ENCODE measurements at places on chromosomes 3 and 15.

DNA sequence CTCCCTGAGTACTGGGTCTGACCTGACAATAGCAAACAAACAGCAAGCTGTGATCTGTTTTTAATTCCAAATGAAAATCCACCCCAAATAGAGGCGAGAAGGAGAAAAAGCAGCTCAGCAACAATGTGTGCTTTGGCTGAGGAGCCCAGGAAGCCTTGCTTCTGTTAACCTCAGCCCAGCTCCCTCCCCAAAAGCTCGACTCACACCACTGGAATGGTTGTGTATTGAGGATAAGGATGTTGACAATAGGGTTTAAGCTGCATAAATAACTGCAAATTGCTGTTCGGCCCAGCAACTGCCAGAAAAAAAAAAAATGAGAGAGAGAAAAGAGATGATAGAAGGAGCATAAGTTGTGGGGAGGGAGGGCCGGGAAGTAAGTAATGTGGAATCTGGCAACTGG, 104.0 kb upstream of the TBC1D5 start:
- DNase-seq: no peak

DNA sequence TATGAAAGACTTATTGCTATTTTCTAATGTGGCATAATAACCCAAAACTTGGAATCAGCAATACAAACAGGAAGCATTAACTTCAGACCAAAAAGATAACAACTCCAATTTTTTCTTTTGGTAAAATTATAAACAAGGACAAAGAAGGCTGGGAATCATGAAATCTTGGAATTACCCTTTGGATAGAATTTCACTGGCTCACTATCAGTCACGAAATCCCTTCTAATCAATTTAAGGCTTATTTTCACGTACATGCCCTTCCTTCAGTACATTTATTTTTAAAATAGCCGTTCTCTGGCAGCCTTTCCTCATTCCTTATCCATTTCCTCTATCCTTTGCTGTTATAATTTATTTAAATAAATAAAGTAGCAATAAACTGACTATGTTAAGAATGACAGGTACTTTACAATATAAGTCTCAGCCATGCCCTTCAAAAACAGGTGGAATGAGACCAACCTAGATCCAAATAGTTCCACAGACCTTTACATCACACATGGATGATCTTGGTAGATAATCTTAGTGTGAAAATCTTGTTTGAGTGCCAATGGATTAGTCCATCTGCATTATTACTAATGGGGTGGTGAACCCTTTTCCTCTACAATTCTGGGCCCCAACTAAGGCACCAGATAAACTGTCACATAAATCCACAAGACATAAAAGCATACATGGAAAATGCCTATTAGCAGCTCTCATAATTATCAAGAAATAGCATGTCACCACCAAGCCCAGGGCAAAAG, 38.9 kb downstream of the ABI3BP start:
- no peak for DNase-seq

DNA sequence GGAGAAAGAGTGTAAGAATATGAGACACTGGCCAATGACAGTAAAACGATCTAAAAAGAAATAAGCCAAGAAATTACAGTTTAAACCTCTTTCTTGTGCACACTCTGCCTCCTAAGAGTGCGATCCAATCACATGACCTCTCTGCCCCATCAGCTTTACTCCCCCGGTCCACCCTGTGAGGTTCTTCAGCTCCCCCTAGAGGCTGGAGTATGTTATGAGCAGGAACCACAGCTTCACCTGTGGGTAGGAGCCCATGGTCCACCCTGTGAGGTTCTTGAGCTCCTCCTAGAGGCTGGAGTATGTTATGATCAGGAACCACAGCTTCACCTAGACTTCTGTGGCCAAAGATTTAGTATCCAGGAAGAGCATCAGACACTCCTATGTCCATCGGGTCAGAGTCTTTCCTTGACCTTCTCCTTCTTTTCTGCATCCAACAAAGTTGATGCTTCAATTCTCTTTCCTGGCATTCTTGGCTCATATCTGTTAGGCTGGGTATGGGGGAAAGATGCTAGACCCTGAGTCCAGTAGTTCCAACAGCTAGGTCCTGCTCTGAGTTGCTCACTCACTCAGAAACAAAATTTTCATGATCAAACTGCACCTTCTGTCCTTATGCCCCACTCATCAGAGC, 164.0 kb downstream of the MINAR1 start:
- peak; percentile 76 for DNase-seq

GRCh38 chr3:7144697-7145308, 283.9 kb downstream of the GRM7 start:
- DNase-seq: no peak

DNA sequence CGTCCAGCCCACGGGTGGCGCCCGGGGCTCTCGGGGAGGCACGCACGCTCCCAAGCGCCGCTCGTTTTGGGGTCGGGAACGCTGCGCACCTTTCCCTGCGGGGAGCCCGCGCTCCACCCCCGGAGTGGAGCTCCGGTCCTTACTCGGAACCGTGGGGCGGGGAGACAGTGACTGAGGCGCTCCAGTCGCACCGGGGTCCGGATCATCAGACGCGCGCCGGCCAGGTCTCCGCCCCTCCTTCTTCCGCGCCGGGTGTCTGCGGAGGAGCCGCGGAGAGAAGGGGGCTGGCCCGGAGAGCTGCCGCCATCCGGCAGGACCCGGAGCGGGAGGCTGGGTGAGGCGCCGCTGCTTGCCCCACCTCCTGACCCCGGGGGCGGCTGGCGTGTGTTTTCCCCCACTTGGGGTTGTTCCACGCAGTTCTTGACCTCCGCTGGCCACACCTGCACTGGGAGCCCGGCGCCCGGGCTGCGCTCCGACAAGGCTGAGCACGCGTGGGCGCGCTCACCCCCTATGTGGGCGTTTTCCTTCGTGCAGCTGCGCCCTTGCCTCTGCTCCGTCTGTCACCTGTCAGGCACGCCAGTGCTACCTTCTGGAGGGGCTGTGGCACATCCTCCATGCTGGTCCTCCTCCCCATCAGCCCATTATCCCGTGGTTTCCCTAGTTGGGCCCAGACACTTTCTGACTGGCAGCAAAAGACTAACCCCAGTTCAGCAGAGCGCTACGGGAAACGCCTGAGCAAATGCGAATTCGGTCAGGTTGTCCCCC, at the start of gene MCF2L2:
TSS of gene MCF2L2 (minus strand) at position 173 of the 765 bp plus-strand sequence. CDS start 642 bp downstream, outside the sequence.
- peak; percentile 49 for DNase-seq

DNA sequence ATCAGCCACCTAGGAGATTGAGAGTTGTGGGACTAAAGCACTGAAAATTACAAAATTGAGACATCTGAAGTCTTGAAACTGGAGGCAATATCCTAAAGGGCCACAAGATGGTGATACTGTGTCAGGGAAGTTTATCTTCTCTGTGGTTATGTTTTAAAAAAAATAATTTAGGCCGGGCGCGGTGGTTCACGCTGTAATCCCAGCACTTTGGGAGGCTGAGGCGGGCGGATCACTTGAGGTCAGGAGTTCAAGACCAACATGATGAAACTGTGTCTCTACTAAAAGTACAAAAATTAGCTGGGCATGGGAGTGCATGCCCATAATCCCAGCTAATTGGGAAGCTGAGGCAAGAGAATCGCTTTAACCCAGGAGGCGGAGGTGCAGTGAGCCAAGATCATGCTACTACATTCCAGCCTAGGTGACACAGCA, 17.9 kb upstream of the NIT2 start:
- no peak for DNase-seq

DNA sequence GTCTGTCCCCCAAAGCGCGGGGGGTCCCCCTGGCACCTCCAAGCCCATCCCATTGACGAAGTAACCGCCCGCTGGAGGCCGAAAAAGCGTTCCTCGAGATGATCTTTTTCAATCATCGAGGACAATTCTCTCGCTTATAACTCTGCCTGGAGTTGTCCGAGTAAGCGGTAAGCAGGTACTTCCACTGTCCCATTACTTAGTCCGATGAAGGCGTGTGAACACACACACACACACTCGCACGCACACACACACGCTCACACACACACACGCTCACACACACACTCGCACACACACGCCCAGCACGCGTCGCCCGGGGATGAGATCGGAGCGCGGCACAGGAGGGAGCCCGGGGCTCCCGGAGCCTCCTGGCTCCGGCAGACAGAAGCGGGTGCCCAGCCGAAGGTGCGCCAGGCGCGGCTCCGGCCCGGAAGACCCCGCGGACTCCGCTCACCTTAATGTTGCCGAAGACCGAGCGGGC, 430 bp downstream of the SLCO2A1 start:
- no peak for DNase-seq

GRCh38 chr3:20182206-20182605, 3.8 kb downstream of the SGO1 start:
- DNase-seq: no peak

DNA sequence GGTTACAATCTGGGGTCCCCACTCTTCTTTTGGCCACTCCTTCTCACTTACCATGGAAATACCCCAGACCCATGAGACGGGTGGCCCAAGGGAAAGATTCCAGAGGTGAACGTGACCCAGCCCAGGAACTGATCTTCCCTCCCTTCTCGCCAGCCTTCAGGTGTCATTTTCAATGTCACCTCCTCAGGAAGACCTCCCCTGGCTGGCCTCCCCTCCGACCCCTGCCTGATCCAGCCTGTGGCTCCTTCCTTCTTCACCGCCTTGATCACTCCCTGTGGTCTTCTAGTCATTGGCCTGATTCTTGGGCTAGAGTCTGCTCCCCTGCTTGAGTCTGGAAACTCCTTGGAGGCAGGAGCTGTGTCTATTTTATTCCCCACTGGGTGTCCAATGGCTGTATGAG, 146.1 kb downstream of the SMAD6 start:
- no peak for DNase-seq

- no peak for DNase-seq
Observed at GRCh38 chr3:79490165-79491028, 277.4 kb downstream of the ROBO1 start.

- DNase-seq: no peak
Observed at GRCh38 chr3:171649911-171650592, 160.2 kb downstream of the PLD1 start.

- no peak for DNase-seq
Observed at GRCh38 chr3:120299403-120299802, 14.4 kb upstream of the GPR156 start.

- no peak for DNase-seq
Observed at GRCh38 chr3:187398955-187399354, 30.8 kb downstream of the RTP4 start.

GRCh38 chr3:129527262-129527661, 1.2 kb upstream of the RHO start:
- DNase-seq: no peak

- peak; percentile 58 for DNase-seq
Observed at GRCh38 chr3:122533931-122534334, 19.2 kb upstream of the KPNA1 start.

DNA sequence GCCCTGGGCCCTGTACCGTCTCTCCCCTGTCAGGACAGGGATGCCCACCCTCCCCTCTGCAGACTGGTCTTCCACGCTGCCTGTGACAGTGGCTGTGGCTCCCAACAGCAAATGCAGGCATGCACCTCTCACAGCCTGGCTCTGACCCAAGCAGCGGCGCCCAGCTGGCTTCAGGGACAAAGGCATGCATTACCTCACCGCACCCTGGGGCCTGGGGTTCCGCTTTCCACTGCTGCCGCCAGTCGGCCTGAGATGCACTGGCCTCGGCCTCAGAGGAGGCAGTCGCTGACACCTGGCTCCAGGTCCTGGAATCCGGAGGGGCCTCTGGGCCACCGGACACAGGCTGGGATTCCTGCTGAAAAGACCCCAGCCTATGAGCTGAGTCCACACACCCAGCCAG, 70.3 kb downstream of the SCN5A start:
- DNase-seq: no peak

- no peak for DNase-seq
Observed at GRCh38 chr3:113852506-113852905, 13.9 kb downstream of the GRAMD1C start.

- no peak for DNase-seq
Observed at GRCh38 chr15:43352693-43353382, 18.0 kb downstream of the ZSCAN29 start.

GRCh38 chr15:74307827-74308811, 59.3 kb downstream of the CYP11A1 start:
- DNase-seq: no peak

- no peak for DNase-seq
Observed at GRCh38 chr3:145134738-145135137, 1026.2 kb downstream of the PLOD2 start.

GRCh38 chr3:28986922-28987321, 293.9 kb upstream of the RBMS3 start:
- DNase-seq: no peak

GRCh38 chr3:45067941-45068340, 41.8 kb downstream of the CLEC3B start:
- DNase-seq: no peak

DNA sequence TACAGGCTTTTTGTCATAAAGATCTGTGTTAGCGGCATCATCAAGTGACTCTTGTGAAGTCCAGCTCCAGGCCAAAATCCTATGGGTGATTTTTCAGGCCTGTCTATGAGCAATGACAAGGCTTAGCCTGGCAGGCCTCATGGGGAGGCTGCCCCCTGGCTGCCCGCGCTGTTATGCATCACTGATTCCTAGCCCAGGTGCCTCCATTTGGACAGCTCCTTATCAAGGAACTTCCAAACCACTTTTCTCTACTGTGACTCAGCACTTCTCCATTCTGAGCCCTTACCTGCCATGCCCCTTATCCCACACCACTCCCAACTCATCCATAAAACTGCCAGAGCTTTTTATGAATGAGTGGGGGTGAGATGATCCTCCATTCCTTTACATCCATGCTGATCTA, 91.5 kb upstream of the C3orf80 start:
- no peak for DNase-seq

GRCh38 chr3:71903112-71903495, 118.2 kb upstream of the PROK2 start:
- DNase-seq: no peak

- DNase-seq: no peak
Observed at GRCh38 chr15:84818261-84819131, 1.3 kb downstream of the ALPK3 start.
